ENCODE measurements at places on chromosomes 16 and 17.

DNA sequence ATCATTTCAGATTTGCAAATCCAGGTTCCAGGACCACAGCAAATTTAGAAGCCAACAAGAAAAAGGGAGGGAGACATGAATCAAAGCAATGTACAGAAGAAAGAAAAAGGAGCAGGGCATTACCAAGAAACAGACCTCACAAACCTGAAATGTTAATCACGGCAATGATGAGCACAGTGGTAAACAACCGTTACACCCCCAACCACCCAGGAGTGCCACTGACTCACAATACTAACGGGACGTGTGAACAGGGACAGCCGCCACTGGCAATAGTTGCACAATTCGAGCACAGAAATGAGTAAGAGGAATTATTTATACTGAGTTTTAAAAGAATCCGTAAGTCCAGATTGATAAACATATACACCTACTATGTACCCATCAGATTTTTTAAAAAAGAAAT lies 13.8 kb downstream of the USP22 start:
- no peak for DNase-seq

- no peak for DNase-seq
Observed at GRCh38 chr17:38873640-38874380, 4.0 kb downstream of the LASP1 start.

GRCh38 chr16:89290887-89291286 lies 73.4 kb downstream of the ZNF778 start:
- DNase-seq: no peak

GRCh38 chr17:79052131-79052530 lies 22.5 kb upstream of the ENGASE start:
- no peak for DNase-seq

GRCh38 chr16:55572439-55572838 lies 6.0 kb downstream of the CAPNS2 start:
- no peak for DNase-seq

Data from esophagus squamous epithelium (tissue), 5 donors.